ENCODE measurements at places on chromosomes 3 and 15.

- no peak for DNase-seq
These were observed 210.1 kb upstream of the MLF1 start for GRCh38 chr3:158360756-158361448.

DNA sequence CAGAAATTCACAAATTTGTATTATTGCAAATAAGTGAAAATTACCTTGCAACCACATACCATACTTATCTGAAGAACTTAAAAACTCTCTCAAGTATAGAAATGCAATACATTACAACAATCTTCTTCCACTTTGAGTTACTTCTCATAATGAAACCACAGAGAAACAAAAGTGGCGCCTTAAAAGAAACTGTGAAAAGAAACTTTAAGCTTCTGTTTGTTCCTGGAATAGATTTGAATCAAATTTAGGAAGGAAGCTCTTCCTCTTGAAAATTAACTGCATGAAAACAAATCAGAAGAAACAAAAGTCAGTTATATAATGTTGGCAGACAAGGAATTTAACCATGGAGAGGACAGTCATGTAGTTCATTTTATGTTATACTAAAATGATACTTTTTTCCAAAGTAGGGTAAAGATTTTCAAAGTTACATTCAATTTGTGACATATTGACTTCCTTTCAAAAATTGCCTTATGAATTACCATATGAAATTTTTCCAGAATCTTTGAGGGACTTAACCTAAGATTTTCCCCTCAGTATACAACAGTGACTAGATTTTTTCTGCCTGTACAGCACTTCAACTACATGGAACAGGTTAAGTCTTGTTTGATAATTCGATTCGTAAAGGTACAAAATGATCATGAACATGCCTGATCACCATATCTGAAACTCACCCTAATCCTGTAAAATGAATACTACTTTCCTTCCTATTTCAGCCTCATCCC, 57.6 kb upstream of the TNFSF10 start:
- no peak for DNase-seq

GRCh38 chr3:192170659-192171058, 556.7 kb downstream of the FGF12 start:
- DNase-seq = no peak

DNA sequence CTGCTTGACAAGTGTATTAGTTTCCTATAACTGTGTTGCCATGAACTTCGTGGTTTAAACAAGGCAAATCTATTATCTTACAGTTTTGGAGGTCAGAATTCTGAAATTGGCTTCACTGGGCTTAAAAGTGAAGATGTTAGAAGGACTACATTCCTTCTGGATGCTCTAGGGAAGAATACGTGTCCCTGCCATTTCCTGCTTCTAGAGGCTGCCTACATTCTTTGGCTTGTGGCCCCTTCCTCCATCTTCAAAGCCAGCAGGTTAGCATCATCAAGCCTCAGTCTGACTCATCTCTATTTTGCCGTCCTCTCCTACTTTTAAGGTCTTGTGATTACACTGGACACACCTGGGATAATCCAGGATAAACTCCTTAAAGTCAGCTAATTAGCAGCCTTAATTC, 327.7 kb downstream of the SATB1 start:
- no peak for DNase-seq

DNA sequence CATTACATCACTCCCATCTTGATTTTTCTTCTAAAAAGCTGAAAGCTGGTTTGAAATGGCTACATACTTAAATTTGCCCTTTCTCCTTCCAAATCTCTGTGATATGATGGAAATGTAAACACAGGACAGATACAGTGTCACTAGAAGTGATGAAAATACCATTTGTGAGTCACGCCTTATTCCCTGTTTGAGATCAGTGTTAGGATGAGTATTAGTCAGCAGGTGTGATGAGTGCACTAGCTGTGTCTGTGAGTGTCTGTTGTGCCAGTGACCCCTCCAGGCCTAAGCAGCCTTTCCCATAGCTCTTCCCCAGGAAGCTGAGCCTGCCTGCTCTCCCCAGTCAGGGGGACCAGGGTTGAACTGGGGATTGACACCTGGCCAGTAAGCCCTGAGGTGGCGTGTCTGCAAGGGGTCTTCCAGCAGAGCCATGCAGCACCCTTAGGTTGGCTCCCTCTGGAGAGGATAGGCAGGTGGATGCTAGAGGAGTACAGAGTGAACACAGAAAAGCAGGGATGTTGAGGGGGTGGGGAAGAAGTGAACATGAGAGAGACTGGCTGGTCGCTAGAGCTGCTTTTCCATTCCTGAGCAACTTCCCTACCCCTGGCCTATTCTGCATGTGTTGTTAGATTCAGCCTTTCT, 92.0 kb downstream of the PDE8A start:
- no peak for DNase-seq

DNA sequence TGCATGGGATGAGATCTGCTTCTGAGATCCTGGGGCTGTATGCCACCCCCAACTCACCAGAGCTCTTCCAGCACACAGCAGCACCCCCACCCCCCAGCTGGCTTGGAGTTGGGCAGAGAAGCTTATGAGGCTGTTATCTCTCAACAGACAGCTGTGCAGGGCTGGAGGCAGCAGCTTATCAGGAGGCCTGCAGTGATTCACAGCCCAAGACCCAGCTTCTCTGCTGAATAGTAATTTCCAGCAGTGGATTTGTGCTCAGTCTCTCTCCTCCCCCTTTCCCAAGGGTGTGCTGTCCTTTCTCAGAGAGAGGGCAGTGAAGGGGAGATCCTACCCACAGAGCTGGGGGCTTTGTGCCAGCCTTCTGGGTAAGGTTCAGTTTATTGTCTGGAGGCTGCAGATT, 2.1 kb downstream of the RPP25 start:
- DNase-seq = no peak

- no peak for DNase-seq
These were observed 138.3 kb upstream of the FAM3D start for GRCh38 chr3:58804914-58805313.

DNA sequence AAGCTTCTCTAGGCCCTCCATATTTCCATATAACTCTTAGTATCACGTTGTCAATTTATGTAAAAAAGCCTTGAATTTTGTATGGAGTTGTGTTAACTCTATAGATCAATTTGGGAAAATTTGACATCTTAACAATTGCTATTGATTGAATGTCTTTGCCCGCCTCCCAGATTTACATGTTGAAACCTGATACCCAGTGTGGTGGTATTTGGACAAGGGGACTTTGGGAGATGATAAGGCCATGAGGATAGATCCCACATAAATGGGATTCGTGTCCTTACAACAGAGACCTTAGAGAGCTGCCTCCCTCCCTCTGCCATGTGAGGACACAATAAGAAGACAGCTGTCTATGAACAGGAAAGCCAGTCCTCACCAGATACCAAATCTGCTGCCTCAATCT, 21.1 kb upstream of the TNK2 start:
- no peak for DNase-seq
